Esophagus muscularis mucosa (tissue), 4 donors: ENCODE measurements at places on chromosomes 4 and X. TPM values are rescaled to one million over a fixed set of nuclear protein-coding genes. Genes with fewer than 3 reads are reported as not detected.

DNA sequence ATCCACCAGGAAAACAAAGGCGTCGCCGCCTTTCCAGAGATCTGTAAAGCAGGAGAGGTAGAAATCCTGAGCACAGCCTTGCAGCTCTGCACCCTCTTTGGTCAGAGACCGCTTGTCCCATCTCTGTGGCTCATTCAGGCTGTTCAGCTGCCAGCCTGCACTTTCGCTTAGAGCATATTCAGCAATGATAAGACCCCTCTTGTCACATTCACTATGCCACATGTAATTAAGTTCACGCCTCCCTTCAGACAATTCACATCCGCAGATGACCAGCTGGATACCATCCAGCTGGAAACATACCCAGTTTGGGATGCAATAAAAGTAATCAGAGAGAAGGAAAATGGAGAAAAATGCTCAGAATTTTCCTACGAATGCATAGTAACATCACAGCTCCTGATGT is 335.4 kb downstream of the UNC5C start:
- no peak overlapping the region for H3K27ac ChIP-seq
- no peaks in the 10 kb centered on the region for H3K27me3 ChIP-seq

GRCh38 chr4:78602334-78602733 is 50.8 kb downstream of the ANXA3 start:
- H3K36me3 ChIP-seq = no peaks in the 10 kb centered on the region
- no peak overlapping the region for H3K4me3 ChIP-seq
- H3K27me3 ChIP-seq = no peaks in the 10 kb centered on the region
- H3K27ac ChIP-seq = no peak overlapping the region
- no peak for DNase-seq
- no peaks in the 10 kb centered on the region for H3K4me1 ChIP-seq

DNA sequence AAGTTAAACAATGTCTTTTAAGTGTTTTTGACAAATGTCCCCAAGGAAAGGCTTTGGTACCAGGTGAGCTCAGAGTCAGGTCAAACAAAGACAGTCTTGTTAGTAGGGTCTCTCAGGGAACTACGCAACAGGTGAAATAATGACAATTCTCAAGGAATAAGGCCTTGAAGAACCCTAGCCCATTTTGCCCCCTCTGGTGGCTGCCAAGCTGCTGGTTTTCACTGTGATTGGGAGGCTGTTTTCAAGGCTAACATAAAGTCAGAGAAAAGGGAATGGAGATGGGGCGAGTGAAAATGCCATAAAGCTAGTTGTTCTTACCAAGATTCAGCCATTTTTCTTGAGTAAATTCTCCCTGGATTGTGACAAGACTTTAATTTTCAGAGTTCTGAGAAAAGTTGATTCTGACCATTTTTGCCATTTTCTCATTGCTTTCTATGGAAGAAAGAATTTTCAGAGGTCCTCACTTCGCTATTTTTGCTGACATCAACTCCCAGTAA is 58.7 kb downstream of the RWDD4 start:
- no peak overlapping the region for H3K4me3 ChIP-seq
- no peaks in the 10 kb centered on the region for H3K27me3 ChIP-seq
- H3K36me3 ChIP-seq = no peaks in the 10 kb centered on the region
- peak overlapping the region; percentile 19 for H3K27ac ChIP-seq

- no peak overlapping the region for H3K27ac ChIP-seq
- no peaks in the 10 kb centered on the region for H3K36me3 ChIP-seq
- no peaks in the 10 kb centered on the region for H3K4me1 ChIP-seq
- H3K4me3 ChIP-seq = no peak overlapping the region
- no peaks in the 10 kb centered on the region for H3K27me3 ChIP-seq
Measured at GRCh38 chr4:13966231-13967195, 339.0 kb upstream of the BOD1L1 start.

The ETDB gene
- total RNA-seq = not detected

The STAG2 gene
- total RNA-seq = 94.3 TPM

DNA sequence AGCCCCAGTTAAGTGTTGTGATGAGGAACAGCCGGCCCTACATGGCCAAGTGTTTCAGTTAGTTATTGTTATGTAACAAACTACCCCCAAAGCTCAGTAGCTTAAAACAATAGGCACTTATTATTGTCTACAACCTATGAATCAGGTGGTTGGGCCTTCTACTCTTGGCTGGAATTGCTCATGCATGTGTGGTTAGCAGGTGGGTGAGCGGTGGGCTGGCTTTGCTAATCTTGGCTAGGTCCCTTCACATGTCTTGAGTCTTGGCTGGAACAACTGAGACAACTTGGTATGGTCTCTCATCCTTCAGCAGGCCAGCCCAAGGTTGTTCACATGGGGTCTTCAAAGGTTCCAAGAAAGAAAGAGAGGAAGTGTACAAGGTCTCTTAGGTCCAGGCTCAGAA is 54.5 kb upstream of the CHRNA9 start:
- no peak for DNase-seq
- H3K27me3 ChIP-seq = no peaks in the 10 kb centered on the region
- H3K4me1 ChIP-seq = no peaks in the 10 kb centered on the region
- no peak overlapping the region for H3K27ac ChIP-seq
- no peaks in the 10 kb centered on the region for H3K36me3 ChIP-seq
- no peak overlapping the region for H3K4me3 ChIP-seq

The SHOX gene
- not detected for total RNA-seq

The EPHA5 gene
- 0.42 TPM for total RNA-seq

- no peaks in the 10 kb centered on the region for H3K4me1 ChIP-seq
- DNase-seq = no peak
- H3K27me3 ChIP-seq = no peaks in the 10 kb centered on the region
- H3K4me3 ChIP-seq = no peak overlapping the region
- H3K36me3 ChIP-seq = no peaks in the 10 kb centered on the region
Measured at GRCh38 chrX:39502486-39502885, 595.3 kb downstream of the BCOR start.
